ENCODE measurements at places on chromosomes 2 and 18.
A peak's percentile ranks its signal among the peaks of the same experiment; 100 is the strongest.

- peak; percentile 38 for DNase-seq
These were observed at the start of the genes COL4A3 and COL4A4 for GRCh38 chr2:227163998-227164762. TSS of gene COL4A3 (plus strand) at chr2:227164624. CDS start at chr2:227164727, 103 bp downstream. TSS of gene COL4A4 (minus strand) at chr2:227164205. CDS start at chr2:227147483, 16,722 bp downstream.

GRCh38 chr2:137865954-137866540, 98.2 kb upstream of the HNMT start:
- DNase-seq = no peak

- no peak for DNase-seq
These were observed 163.6 kb downstream of the TRABD2A start for GRCh38 chr2:84717302-84717701.

DNA sequence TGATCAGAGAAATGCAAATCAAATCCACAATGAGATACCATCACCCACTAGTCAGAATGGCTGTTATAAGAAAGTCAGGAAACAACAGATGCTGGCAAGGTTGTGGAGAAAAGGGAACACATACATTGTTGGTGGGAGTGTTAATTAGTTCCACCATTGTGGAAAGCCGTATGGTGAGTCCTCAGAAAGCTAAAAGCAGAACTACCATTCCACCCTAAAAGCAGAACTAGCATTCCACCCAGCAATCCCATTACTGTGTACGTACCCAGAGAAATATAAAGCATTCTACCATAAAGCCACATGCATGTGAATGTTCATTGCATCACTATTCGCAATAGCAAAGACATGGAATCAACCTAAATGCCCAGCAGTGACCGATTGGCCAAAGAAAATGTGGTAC, 60.7 kb downstream of the ANKRD62 start:
- DNase-seq = no peak

DNA sequence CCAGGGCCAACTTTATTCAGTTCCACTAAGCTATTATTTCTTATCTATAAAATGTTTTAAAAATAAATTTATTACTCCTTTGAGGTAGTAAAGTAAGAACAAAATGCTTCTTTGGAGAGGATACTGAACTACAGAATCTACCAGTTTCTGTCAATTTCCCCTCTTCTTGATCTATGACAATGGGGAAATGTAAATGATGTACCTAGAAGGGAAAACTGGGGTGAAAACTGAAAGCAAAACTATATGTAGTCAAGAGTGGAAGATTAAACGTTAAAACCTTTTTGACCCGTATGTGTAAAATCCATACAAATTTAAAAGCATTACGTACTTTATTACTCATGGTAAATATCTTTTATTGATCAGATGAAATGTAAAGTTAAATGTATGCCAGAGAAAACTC, 1287.8 kb upstream of the TMEFF2 start:
- no peak for DNase-seq

All from pancreas (tissue), 10 donors.